ENCODE measurements at places on chromosomes 3 and 15. TPM values are rescaled to one million over a fixed set of nuclear protein-coding genes. Genes with fewer than 3 reads are reported as not detected.

The MAGEL2 gene
- not detected for total RNA-seq

The HIGD2B gene
- total RNA-seq: not detected

The PP2D1 gene
- total RNA-seq: not detected

The SPESP1 gene
- total RNA-seq: not detected

The PARP15 gene
- not detected for total RNA-seq

The DUOXA2 gene
- total RNA-seq: not detected

The MUSTN1 gene
- 0.22 TPM for total RNA-seq

The GOLGA8T gene
- not detected for total RNA-seq

The ACKR2 gene
- total RNA-seq: not detected

The NME9 gene
- not detected for total RNA-seq

The CCR9 gene
- total RNA-seq: not detected

The DUOXA1 gene
- not detected for total RNA-seq

The ADCY5 gene
- 0.90 TPM for total RNA-seq

The ZBBX gene
- total RNA-seq: 3.1 TPM

The C3orf20 gene
- total RNA-seq: not detected

The CCPG1 gene
- total RNA-seq: 91.3 TPM

The LEKR1 gene
- 0.96 TPM for total RNA-seq

The SPTSSB gene
- total RNA-seq: not detected

The RPL39L gene
- 154 TPM for total RNA-seq

The SI gene
- not detected for total RNA-seq

The GPR149 gene
- not detected for total RNA-seq

The CMTM8 gene
- 3.5 TPM for total RNA-seq

The BRK1 gene
- total RNA-seq: 146 TPM

The RLBP1 gene
- total RNA-seq: not detected

The CELSR3 gene
- total RNA-seq: 5.8 TPM

The CORO2B gene
- 0.43 TPM for total RNA-seq

The GPD1L gene
- 19.9 TPM for total RNA-seq

The PGBD4 gene
- total RNA-seq: 1.3 TPM

The HTR3E gene
- not detected for total RNA-seq

The THBS1 gene
- total RNA-seq: 26.4 TPM

The ZDHHC23 gene
- total RNA-seq: 2.4 TPM

The NFKBIZ gene
- total RNA-seq: 7.5 TPM

The PPP1R14D gene
- total RNA-seq: not detected

The UACA gene
- 16.8 TPM for total RNA-seq

The BBS4 gene
- total RNA-seq: 16.6 TPM

The LSAMP gene
- total RNA-seq: 0.10 TPM

The MEX3B gene
- 4.0 TPM for total RNA-seq

The GOLGA6L7 gene
- not detected for total RNA-seq

The SIN3A gene
- 19.2 TPM for total RNA-seq

The CCR3 gene
- not detected for total RNA-seq

The FANCD2OS gene
- not detected for total RNA-seq

The ABHD17C gene
- 5.8 TPM for total RNA-seq

The NRROS gene
- total RNA-seq: not detected

The UROC1 gene
- not detected for total RNA-seq
